Aorta (tissue), 5 donors: ENCODE measurements at places on chromosomes 1 and 21. TPM values are rescaled to one million over a fixed set of nuclear protein-coding genes. Genes with fewer than 3 reads are reported as not detected.

The L1TD1 gene
- total RNA-seq = 0.68 TPM

The KRTAP21-2 gene
- not detected for total RNA-seq

The FABP3 gene
- 30.8 TPM for total RNA-seq

The KIF2C gene
- total RNA-seq = 0.84 TPM

The OR2W3 gene
- total RNA-seq = 0.42 TPM

The OR2L2 gene
- total RNA-seq = 0.13 TPM

The NR0B2 gene
- total RNA-seq = not detected

DNA sequence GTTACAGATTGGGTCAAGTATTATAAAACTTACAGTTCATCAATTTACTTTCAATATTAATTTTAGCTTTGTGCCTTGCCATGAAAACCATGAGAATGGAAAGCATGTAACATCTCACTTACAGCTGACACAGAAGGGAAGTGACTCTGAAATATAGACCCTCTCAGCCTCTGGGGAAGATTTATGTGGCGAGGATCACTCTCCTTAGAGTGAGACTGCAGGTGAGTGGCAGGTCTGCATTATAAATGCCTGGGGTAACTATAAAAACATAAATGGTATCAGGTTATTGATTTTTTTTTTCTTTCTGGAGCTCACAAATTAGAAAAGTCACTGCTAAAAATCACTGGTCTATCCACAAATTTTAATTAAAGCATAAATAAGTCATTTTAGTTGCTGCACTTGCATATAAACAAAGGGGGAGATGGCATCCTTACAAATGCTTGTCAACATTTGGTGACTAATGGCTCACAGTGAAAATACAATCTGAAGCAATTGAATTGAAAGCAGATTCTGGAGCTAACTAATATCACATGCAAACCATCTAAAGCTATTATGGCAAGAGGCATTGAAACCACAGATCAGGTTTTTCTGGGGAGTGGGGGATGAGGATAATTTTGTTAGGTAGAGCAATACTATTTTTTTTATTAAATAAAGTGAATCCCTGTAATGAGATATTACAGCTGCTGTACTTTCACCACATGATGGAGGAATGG lies 200.9 kb downstream of the TM2D1 start:
- no peak overlapping the region for H3K4me3 ChIP-seq
- no peak overlapping the region for H3K27ac ChIP-seq
- H3K4me1 ChIP-seq = no peaks in the 10 kb centered on the region
- H3K36me3 ChIP-seq = no peaks in the 10 kb centered on the region

- no peak overlapping the region for H3K4me3 ChIP-seq
- no peaks in the 10 kb centered on the region for H3K36me3 ChIP-seq
- no peaks in the 10 kb centered on the region for H3K27me3 ChIP-seq
- no peak overlapping the region for H3K27ac ChIP-seq
- no peak for DNase-seq
These were observed 56.9 kb downstream of the ADAMTS5 start for GRCh38 chr21:26909972-26910371.

GRCh38 chr1:110780600-110781484 lies 92.1 kb upstream of the CD53 start:
- H3K36me3 ChIP-seq = no peaks in the 10 kb centered on the region
- H3K4me1 ChIP-seq = no peaks in the 10 kb centered on the region

DNA sequence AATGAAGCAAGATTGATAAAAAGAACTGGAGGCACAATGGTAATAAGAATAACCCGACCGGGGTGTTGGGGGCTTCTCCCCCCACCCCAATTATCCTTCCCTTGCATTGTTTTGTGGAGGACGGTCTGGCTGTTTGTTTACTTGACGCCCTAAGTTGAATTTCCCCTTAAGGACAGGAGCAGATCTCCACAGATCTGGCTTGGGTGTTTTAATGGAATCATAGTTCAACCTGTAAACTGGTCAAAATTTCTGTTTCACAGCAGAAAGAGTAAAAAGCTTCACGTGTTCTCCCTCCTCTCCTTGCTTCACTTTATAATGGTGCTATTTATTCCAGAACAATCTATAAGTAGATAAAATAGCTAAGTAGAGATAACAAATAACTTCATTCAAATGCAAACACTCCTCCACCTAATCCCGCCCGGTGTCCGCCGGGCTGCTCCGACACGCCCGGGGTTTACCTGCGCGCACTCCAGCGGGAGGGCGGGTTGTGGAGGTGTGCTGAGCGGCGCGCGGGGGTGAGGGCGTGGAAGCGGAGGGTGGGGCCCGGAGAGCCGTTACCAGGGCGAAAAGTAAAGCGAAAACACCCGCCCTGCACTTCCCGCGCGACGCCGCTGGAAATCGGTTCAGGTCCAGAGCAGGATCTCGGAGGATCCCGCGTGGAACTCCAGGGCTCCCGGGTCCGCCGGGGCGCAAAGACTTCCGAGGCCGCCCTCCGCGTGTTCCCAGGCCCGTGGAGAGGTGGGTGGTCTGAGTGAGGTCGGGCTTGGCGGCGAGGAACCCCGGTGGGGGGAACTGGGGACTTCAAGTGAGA lies 2.0 kb upstream of the ATF3 start:
- peak; percentile 89 for DNase-seq
- H3K27ac ChIP-seq = no peak overlapping the region
- peaks cover 2% of the 10 kb centered on the region for H3K27me3 ChIP-seq

DNA sequence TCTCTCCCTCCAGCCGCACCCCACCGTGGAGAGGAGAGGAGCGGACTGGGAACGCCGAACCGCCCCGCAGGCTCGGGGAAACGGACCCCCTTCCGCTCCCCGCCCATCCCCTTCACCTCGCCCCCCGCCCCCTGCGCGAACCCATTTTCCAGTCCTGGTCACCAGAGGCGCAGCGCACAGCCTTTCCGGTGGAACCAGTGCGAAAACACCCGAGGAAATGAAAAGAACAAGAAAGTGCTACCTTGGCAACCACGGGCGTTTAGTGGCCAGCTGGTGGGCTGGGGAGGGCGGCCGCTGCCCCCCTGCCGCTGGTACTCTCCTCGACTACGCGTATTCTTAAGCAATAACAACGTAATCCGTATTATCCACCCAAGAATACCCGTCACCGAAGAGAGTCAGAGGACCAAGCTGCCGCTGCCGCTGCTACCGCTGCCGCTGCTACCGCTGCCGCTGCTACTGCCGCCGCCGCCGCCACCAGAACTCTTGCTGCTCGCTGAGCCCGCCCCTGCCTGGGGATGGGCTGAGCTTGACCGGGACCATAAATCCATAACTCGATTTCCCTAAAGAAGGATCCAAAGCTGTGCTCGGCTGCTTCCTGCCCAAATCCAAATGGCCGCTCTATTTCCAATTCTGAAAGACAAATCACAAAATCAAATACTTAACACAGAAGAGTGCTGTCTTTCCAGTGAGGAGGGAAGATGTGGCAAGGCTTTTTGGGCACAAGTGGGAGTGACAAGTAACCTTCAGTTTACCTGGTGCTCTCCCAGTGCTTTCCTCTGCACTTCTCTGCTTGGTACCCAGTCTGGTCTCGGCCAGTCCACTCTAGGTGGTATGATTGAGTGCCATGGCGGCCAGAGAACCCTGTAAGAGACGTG lies 125.2 kb upstream of the DPYD start:
- no peak overlapping the region for H3K27ac ChIP-seq
- DNase-seq = no peak
- H3K4me3 ChIP-seq = no peak overlapping the region
- no peaks in the 10 kb centered on the region for H3K27me3 ChIP-seq
- no peaks in the 10 kb centered on the region for H3K36me3 ChIP-seq

- H3K36me3 ChIP-seq = no peaks in the 10 kb centered on the region
- no peak for DNase-seq
- H3K4me3 ChIP-seq = no peak overlapping the region
- H3K27ac ChIP-seq = no peak overlapping the region
- H3K27me3 ChIP-seq = no peaks in the 10 kb centered on the region
- no peaks in the 10 kb centered on the region for H3K4me1 ChIP-seq
These were observed 5.8 kb downstream of the LRRC8D start for GRCh38 chr1:89826594-89826993.
